ENCODE measurements at places on chromosomes 6 and 20.

DNA sequence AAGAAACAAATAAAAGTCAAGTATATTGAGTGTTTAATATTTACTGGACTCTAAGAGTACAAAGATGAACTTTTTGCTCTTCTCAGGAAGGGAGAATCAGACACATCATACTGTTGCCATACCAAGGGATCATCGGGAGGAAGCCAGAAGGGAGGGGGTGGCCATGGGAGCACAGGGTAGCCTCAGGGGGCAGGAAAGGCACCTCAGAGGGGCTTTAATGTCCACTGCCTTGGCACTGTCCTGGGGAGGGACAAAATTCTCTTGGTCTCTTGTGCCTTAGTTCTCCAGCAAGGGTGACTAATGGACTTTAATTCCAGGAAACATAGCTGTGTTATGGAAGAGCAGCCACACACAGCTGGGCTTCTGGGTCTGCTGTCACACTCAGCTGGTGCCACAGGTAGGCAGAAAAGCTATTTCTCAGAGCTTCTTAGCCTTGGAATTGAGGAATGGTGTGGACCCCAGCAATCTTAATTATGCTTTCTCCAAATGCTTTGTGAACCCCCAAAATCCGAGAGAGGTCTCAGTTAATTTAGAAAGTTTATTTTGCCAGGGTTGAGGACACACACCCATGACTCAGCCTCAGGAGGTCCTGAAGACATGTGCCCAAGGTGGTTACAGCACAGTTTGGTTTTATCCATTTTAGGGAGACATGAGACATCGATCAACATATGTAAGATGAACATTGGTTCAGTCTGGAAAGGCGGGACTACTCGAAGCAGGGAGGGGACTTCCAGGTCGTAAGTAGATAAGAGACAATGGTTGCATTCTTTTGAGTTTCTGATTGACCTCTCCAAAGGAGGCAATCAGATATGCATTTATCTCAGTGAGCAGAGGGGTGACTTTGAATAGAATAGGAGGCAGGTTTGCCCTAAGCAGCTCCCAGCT is 53.2 kb downstream of the MRAP2 start:
- no peak for DNase-seq

GRCh38 chr6:79468587-79468986 is 68.6 kb downstream of the LCA5 start:
- no peak for DNase-seq

DNA sequence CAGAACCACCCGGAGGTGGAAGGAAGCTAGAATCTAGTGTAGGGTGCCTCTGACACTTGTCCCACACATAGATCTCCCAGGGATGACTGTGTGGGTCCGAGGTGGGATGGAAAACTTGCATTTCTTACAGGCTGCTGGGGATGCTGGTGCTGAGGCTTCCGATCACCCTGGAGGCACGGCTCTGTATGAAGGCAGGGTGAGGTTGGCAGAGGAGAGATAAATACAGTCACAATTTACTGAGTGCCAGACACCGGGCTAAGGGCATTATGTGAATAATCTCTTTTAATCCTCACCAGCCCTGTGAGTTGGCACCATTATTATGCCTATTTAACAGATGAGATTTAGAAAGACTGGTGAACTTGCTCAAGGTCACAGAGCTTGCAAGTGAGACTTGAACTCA is 250.2 kb upstream of the RREB1 start:
- no peak for DNase-seq

DNA sequence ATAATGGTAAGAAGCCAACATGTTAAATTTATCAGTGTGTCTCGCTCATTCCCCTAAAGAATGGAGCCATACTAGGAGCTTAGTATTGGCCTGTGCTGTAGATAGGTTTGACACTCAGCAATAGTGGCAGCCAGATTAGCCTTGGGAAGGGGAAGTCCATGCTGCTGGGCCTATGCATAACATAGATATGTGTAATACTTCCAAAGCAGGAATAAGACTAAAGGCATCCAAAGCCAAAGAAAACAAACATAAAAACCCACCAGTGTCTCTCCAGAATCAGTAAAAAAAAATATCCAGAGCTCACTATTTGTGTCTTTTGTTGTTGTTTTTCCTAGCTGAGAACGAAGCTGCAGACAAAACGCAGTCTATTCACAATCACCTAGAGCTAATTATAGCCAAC is 104.2 kb upstream of the STXBP5 start:
- no peak for DNase-seq

DNA sequence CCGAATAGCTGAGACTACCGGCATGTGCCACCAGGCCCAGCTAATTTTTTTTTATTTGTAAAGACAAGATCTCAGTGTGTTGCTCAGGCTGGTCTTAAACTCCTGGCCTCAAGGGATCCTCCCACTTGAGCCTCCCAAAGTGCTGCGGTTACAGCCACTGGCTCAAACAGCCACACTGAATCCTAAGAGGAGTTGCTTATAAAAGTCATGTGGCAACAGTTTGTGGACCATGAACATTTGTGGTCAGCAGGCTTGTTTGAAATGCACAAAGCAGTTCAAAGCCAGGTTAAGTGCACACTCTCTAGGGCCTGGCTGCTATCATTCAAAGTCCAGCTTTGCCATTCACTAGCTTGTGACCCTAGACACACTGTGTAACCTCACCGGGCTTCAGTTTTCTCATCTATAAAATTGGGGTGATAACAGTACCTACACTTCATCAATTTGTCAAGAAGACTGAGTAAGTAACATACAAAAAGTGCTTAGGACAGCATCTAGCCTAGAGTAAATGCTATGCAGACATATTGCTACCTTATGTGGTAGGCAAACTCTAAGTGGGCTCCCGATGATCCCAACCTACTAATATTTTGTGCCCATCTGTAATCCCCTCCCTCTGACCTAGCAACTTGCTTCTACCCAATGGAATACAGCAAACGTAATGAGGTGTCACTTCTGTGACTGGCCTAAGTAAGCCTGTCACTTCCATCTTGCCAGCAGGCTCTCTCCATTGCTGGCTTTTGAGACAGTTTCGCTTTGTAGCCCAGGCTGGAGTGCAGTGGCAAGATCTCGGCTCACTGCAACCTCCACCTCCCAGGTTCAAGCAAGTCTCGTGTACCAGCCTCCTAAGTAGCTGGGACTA is 122.9 kb downstream of the ZMYND8 start:
- DNase-seq = no peak

DNA sequence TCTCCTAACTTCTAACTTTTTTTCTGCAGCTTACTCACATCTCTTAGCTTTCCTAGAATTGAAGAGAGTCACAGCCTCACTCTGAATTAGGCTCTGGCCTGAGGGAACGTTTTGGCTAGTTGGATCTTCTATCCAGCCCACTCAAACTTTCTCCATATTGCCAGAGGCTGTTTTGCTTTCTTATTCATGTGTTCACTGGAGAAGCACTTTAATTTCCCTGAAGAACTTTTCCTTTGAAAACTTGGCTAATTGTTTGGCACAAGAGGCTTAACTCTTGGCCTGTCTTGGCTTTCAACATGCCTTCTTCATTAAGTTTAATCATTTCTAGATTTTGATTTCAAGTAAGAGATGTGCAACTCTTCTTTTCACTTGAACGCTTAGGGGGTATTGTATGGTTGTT is 138.2 kb upstream of the PLCB4 start:
- DNase-seq = no peak

- DNase-seq = no peak
These were observed 27.1 kb downstream of the PCK1 start for GRCh38 chr20:57587989-57588377.

- no peak for DNase-seq
These were observed 13.9 kb upstream of the CDYL start for GRCh38 chr6:4762294-4762693.

GRCh38 chr6:46626228-46626909 is 26.2 kb downstream of the CYP39A1 start:
- DNase-seq = peak; percentile 6

- DNase-seq = peak; percentile 17
These were observed 12.6 kb upstream of the BNIP5 start for GRCh38 chr6:36349240-36349639.

DNA sequence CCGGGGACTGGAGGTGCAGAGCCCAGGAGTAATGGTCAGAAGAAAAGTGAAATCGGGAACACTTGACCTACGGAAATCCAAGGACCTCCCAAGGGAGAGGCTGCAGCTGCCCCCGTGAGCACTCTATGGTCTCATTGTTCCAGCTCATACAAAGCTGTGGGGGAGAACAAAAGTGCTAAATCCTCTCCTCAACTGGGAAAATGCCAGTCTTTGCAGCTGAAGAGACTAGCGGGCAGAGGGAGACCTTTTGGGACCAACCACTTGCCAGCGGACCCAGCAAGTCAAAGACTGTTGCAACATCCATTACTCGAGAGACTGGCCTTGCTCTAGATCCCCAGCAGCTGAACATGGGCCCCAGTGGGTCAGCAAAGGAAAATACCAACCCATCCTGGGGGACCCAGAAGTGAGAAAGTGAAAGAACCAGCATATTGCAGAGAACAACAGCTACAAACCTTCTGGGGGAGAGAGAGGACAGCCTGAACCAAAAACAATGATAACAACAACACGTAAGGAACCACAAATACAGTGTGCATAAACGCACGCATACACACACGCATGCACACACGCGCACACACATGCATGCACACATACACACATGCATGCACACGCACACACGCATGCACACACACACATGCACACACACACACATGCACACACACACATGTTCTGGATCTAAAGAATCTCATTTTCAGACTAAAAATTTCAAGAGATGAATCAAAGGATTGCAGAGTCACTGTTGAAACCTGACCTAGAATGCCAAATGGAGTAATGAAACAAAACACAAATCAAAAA is 24.7 kb upstream of the ELMO2 start:
- DNase-seq = no peak

GRCh38 chr6:5665173-5665572 is 341.6 kb downstream of the NRN1 start:
- DNase-seq = no peak

DNA sequence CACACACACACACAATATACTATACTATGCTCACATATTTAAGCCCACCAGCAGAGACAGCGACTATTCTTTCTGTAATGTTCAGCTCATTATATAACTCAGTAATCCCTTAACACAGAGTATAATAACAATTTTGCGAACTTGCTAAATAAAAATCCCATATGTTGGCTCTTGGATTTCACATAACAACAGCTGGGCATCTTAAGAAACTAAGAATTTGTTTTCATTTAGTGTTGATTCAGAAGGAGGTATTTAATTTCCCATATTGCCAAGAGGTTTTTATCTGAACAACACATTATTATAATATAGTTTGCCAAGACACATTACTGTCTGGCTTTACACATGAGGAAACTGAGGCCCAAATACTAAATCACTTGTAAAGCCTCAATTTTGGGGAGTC is 7.4 kb downstream of the ECT2L start:
- no peak for DNase-seq

DNA sequence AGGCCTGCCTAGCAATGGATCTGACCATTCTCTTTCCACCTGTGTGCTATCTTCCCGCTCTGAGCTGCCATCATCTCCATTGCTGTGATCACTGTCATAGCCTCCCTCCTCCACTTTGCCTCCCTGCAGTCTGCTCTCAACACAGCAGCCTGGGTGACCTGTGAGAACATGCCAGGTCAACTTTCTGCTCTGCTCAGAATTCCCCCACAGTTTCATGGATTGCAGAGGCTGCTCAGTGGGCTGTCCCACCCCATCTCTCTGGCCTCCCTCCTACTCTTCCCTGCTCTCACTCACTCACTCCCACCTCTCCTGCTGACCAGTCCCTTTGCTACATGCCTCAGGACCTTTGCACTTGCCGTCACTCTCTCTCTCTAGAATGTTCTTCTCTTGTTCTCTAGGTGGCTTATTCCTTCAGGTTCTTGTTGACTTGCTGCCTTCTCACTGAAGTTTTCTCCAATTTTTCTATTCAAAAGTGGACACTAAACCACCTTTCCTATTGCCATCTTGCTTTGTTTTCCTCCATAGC is 159.9 kb downstream of the CD83 start:
- DNase-seq = no peak

DNA sequence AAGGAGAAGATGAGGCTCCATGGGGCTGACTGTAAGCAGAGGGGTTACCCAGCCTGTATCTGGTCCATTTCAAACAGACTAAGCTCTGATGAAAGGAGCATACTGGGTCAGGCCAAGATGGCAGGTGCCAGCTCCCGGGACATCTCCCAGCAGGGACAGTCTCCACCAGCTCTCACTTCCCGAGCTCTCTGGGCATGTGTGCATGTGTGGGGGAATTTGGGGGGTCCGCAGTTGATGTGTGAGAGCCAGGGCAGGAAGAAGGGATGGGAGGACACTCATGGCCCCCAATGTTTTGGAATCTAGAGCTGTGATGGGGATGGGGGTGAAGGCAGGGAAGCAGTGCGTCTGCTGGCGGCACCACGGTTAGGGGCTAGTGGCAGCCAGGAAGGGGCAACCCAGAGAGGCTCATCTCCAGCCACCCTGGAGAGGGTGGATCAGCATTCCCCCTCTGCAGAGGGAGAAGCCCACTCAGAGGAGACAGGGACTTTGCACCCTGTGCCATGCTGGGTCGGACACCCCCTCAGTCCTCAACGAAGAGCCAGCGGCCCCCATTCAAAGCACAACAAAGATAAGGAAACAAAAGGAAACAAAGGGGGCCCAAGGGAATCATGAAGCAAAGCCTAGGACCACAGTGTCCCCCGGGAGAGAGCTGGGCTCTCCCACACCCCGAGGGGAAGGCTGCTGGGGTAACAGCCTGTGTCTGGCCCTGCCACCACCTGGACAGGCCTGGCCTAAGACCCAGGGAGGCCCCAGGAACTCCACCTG is 52.4 kb downstream of the DSTN start:
- DNase-seq = no peak

DNA sequence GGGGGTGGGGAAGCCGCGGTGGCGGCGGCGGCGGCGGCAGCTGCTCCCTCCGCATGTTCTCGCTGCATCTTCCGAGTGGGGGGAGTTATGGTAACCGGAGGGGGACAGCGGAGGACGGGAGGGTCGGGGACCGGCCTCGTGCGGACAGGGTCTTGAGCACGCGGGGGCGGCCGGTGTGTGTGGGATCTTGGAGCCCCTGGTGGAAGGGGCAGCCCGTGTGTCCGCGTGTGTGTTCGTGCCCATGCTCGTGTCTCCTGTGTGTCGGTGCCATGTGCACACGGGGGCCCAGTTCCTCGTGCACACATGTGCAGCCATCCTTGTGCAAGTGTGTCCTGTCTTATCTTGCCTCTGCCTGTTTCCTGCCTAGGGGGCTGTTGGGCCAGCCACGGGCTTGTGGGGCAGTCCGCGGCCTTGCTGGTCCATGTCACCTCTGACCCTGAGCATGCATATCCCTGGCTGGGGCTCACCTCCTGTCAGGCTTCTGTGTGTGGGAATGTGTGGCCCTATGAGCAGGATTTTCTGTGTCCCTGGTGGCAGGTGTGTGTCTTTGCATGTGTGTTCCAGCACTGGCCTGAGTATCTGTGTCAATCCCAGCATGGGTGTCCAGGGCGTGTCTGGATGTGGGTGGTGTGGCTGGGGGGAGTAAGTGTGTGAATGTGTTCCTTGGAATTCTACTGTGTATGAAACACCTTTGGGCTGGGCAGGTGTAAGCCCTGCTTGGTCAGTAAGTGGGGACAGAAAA is 8.5 kb downstream of the SYNGAP1 start:
- DNase-seq = no peak

GRCh38 chr6:298233-299103 is 6.2 kb downstream of the DUSP22 start:
- no peak for DNase-seq

- DNase-seq = no peak
These were observed 20.0 kb downstream of the PDE10A start for GRCh38 chr6:165643015-165643414.
